Activated CD4-positive, alpha-beta T cell treated with anti-CD3 and anti-CD28 coated beads, Interleukin-2, amount 50 U/mL, for 24 hours (primary cell): ENCODE measurements at places on chromosomes 2 and 18.

DNA sequence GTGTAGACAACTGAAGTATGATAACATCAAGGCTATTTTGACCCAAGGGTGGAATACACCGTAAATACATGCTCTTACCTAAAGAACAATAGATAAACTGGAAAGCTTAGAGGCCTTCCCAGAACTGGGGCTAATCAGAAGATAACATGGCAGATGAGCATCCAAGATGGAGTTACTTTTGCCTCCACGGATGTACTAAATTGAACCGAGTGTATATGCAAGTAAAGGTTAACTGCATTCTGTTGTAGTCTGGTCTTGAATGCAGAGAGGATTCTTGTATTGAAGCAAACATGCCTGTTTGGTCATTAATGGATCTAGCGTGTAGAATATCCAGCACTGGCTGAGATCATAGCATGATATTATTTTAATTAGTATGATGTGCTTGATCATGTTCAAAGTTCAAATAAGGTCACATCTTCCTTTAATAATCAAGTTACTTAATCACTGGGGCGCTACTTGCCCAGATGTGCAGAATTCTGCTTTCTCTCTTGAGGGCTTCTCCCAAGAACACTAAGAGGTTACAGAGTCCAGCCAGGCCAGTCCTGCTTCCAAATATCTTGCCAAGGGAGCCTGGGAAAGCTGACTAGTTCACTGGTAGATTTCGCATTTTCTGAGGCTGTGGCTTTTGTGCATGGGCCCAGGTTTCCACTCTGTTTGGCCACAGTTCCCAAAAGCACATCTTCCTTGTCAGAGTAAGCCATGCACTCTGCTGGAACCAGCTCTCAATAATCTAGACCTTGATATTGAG is 37.5 kb upstream of the ACSL3 start:
- no peak for DNase-seq

GRCh38 chr2:15788455-15788829 is 151.9 kb upstream of the MYCN start:
- no peak for DNase-seq

- no peak for DNase-seq
These were observed 39.2 kb upstream of the TTN start for GRCh38 chr2:178846458-178846802.

DNA sequence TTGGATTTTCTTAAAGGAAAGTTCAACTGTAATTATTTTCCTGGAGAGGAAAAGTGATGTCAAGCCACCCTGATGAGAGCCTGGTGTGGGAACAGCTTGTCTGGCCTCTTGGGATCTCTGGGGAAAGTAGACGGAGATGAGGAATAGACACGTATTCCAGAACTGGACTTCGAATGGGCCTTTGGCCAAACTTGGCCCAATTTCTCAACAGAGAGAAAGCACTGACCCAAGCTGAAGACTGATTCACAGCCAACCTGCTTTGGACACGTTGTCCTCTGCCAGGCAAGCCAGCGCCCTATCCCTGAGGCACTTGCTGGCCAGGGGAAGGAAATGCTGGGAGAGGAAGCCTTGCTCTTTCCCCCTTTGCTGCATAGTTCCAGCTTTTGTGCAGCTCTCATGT is 70.8 kb upstream of the CTAGE1 start:
- DNase-seq: no peak

- DNase-seq: no peak
These were observed 166.7 kb downstream of the C1D start for GRCh38 chr2:67896076-67896475.
